Glutamatergic neuron (in vitro differentiated cells): ENCODE measurements at places on chromosomes 6 and 20.

DNA sequence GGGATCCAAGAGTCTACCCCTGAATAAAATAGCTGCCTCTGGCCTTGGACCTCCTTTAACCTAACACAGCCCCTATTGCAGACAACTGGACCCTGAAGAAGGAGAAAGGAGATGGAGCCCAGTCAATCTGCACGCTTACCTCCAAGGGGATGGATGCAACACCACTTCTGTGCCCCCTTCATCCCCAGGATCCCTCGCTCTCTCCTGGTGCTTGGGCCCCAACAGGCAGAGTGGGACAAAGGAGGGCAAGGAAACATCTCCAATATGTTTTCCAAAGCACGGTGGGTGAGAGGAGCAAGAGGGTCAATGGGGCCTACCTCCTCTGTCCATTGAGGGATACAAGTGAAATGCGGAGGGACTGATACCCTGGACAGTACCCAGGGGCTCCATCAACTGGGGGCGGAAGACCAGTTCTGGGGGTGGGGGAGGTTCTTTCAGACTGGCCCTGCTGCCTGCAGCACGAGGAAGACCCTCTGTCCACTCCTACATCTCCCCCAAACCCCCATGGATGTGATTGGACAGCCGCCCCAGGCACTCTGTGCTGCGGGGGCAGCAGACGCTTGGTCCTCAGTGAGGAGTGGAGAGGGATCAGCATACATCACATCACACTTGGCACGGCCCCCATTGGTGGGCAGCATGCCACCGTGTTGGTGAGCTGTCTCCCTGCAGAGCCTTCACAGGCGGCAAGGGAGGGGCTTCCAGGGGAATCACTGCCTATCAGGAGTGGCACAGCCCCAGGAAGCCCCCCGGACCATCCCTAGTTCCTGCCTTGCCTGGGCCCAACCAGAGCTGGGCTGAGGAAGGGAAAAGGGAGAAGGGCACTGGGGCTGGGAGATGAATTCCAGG, 70.6 kb downstream of the MRPL14 start:
- no peak for DNase-seq

GRCh38 chr6:127345521-127345920, 2.1 kb upstream of the ECHDC1 start:
- no peak for DNase-seq

GRCh38 chr6:154410619-154411072, 54.0 kb upstream of the IPCEF1 start:
- DNase-seq: no peak

- DNase-seq: no peak
These were observed 19.8 kb downstream of the HLA-E start for GRCh38 chr6:30508890-30509736.

- DNase-seq: no peak
These were observed 120.4 kb downstream of the ARMC2 start for GRCh38 chr6:108968325-108969316.

GRCh38 chr6:13303668-13304017, 24.7 kb downstream of the TBC1D7 start:
- DNase-seq: no peak

DNA sequence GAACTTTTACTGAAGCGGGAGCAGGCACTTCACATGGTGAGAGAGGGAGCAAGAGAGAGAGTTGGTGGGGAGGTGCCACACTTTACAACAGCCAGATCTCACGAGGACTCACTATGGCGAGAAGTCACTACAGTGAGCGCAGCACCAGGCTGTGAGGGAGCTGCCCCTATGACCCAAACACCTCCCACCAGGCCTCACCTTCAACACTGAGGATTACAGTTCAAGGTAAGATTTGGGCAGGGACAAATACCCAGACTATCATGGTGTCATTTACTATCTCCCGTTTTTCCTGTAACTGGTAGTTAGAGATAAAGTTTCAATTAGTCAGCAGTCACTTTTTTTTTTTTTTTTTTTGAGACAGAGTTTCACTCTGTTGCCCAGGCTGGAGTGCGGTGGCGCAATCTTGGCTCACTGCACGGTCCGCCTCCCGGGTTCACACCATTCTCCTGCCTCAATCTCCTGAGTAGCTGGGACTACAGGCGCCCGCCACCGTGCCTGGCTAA, 7.8 kb downstream of the RBCK1 start:
- DNase-seq: no peak

- no peak for DNase-seq
These were observed 91.9 kb downstream of the LMBRD1 start for GRCh38 chr6:69704916-69705315.

GRCh38 chr6:163352011-163352685, 62.4 kb upstream of the QKI start:
- DNase-seq: no peak

DNA sequence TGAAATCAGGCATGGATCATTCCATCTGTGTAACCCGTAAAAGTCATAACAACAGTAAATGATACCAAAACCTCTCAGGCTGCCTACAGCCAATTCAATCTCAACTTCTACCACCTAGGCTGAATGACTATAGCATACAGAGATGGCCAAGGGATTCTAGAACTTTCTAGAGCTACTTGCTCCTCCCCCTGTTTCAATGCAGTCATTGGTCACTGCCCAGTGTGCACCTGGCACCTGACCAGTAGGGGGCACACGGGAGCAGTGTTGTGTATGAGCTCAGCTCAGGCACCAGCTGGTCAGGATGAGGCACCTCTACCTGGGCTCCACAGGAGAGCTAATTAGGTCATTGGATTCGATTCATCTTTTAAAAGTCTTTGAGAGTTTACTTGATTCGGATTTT, 86.2 kb downstream of the PLEKHG1 start:
- DNase-seq: peak; percentile 29

- no peak for DNase-seq
These were observed 65.1 kb downstream of the CGA start for GRCh38 chr6:87029711-87030314.

DNA sequence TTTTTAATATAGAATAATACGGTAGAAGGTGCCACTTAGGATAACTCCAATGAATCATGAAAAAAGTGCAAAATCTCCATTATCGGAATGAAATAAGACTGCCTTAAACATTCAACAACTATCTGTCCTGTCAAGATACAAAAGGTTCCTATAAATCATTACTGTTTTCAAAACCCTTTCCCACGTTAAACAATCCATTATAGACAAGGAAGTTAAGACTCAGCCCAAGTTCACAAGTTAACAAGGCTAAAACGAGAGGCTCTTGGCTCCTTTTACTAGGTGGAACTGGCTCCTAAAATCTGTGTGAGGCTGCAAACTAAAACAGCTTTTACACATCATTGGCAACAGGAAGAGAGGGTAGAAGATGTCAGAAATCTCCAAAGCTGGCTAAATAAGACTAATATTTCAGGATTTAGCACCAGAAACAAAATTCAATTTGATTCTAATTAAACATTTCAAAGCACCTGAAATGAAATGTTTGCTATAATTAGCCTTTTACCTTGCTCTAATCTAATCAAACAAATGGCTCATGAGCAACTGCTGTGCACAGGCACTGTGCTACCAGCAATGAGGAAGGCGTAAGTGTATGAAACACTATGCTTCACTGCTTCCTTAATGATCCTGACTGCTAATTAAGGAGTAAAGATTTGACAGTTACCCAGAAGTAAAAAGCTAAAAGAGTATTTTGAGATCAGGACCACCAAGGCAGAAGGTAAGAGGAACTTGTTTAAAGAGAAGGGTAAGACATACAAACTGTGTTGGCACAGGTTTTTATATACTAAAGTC, 109.7 kb downstream of the DST start:
- no peak for DNase-seq

DNA sequence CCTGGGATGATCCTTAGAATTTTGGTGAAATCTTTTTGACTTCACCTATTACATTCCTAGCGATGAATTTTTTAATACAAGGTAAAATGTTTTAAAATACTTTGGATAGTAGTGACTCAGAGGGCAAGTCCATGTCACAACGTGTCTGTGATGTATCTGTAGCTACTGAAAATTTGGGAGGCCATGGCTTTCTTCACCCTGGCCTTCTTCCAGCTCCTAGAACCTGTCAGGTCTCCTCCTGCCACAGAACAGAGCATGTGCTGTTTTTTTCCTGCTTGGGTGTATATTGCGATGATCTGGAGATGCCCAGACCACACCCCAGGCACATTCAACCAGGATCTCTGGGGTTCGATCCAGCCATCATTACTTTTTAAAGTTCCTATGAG, 194.4 kb downstream of the BTBD3 start:
- no peak for DNase-seq

- DNase-seq: no peak
These were observed 10.5 kb downstream of the SIRPA start for GRCh38 chr20:1905693-1906092.

DNA sequence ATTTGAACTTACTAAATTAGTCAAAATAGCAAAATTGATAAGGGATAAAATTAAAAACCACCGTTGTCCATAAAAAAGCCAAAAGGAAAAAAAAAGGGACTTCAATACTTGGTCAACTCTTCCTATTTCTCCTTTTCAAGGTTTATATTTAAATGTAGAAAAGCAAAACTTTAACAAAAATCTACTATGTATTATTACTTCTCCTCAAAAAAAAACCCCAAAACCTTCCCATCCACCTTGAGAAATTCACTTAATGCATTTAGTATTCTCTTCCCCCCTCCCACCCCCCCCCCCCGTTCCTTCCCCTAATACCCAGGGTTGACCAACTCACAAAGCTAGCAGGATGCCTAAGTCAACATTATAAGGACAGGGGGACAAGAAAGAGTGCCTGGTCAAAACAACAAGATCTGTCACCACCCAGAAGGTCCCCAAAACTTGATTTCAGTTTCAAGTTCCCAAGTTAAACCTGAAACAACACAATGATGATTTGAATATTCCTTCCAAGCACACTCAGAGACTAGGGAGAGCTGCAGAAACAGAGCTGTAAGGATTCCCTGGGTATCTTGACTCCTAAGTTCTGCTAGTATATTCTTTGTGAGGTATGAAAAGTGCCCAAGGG, 14.6 kb downstream of the GMDS start:
- DNase-seq: no peak

GRCh38 chr20:16488086-16488485, 85.2 kb downstream of the KIF16B start:
- DNase-seq: peak; percentile 82

- no peak for DNase-seq
These were observed 4.0 kb downstream of the PREP start for GRCh38 chr6:105398859-105399258.

DNA sequence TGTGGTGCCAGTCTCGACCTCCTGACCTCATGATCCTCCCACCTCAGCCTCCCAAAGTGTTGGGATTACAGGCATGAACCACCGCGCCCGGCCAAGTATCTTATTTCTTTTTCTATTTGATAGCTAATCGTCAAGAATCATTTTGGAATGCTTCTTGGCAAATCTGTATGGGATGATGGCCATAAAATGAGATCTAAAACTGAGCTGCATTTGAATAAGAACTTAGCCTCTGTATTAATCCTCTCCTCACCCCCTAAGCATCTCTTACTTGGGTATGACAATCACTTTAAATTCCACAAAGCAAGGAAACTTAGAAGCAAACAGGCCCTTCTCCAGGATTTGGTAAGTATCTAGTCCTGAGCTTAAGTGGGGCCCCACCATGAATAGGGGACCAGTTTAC, 108.9 kb upstream of the BTBD3 start:
- no peak for DNase-seq

DNA sequence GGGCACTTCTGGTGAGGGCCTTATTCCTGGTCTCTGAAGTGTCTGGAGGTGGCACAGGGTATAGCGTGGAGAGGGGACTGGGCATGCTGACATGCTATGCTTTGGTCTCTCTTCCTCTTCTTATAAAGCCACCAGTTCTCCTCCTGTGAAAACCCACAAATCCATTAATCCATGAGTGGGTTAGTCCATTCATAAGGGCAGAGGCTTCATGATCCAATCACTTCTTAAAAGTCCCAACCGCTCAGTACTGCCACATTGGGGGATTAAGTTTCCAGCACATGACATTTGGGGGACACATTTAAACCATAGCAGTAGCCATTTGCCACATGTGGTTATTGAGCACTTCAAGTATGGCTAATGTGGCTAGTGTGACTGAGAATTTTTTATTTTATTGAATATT, 3.8 kb upstream of the TRIB3 start:
- no peak for DNase-seq

DNA sequence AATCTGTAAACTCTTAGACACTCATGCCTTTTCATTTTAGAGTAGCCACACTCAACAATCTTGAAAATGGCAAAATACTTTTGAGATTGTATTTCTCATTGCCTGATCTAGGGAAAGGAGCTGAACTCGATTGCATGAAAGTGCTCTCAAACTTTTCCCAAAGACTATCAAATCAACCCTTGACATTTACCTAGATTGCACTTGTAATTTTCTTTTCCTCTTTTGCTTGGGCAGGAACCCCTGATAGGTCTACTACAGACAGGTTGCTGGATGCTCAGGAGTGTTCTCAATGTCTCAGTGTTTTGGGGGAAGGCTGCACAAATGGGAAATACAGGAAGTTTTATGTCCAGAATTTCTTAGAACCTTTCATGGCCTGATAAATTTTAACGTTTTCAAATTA, 468.0 kb upstream of the GJE1 start:
- no peak for DNase-seq

DNA sequence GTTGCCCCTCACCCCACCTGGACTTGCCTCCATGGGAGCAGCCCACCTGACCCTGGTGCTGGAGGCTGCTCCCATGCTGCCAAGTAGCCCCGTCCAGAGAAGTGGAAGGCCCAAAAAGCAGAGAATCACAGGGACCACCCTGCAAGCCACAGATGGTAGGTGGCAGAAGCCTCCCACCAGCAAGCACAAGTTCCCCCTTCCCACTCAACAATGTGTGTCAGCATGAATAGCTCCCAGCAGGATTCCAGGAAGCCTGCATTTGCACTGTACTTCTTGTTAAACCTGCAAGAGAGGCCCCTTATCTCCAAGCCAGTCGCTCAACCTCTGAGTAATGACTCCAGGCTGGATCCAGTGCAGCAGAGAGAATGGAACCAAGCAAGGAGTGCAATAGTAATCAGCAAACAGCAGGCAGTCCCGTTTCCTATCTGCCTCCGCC, 180.8 kb upstream of the CST7 start:
- no peak for DNase-seq

DNA sequence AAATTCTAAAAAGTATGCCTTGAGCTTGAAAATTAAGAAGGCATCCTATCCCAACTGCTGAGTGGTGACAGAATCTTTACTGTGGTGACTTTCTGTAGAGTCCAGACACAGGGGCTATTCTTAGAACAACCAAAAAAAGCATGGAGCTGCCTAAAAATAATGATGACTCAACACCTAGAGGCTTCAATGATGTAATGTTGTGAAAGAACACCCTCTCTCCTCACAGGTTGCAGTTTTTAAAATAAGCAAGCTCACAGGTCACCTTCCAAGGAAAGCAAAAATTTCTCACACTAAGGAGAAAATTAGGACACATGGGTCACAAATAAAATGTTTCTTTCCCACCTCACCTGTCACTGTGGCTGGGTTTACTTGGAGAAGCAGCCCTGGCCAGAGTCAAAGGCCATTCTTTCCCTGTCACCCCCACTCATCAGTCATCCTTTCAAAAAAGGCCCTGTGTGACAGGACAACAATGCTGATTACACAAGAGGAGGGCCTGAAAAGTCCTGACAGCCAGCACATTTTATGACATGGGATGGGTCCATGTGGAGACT, 53.5 kb downstream of the RCAN2 start:
- DNase-seq: no peak

GRCh38 chr6:29263001-29263400, 38.5 kb upstream of the OR14J1 start:
- no peak for DNase-seq
